ENCODE measurements at places on chromosomes 5 and 9. TPM values are rescaled to one million over a fixed set of nuclear protein-coding genes. Genes with fewer than 3 reads are reported as not detected.

GPR151 gene
- not detected for total RNA-seq

IZUMO3 gene
- not detected for total RNA-seq

MYMK gene
- total RNA-seq, result not detected

IFNA2 gene
- total RNA-seq, result not detected

ADRB2 gene
- total RNA-seq, result 49.4 TPM

CTXN3 gene
- total RNA-seq, result not detected

OR4F3 gene
- total RNA-seq, result not detected

EIF4E1B gene
- not detected for total RNA-seq

TSSK1B gene
- total RNA-seq, result not detected

RASGEF1C gene
- 0.38 TPM for total RNA-seq

ENTR1 gene
- total RNA-seq, result 25.8 TPM

FRMPD1 gene
- total RNA-seq, result 0.22 TPM

CARTPT gene
- total RNA-seq, result not detected

TTC39B gene
- 3.6 TPM for total RNA-seq

SOX30 gene
- total RNA-seq, result not detected

SLC34A1 gene
- total RNA-seq, result not detected

GABRA6 gene
- total RNA-seq, result not detected

PDE6A gene
- not detected for total RNA-seq

SPATA31D4 gene
- total RNA-seq, result not detected

TICAM2 gene
- 3.9 TPM for total RNA-seq

DDX31 gene
- 10.1 TPM for total RNA-seq

LIX1 gene
- total RNA-seq, result not detected

DOK3 gene
- total RNA-seq, result 20.6 TPM

PCDHB9 gene
- total RNA-seq, result 1.0 TPM

FOXD4L5 gene
- not detected for total RNA-seq

DOLK gene
- 11.0 TPM for total RNA-seq

IL13 gene
- not detected for total RNA-seq

ADGRV1 gene
- total RNA-seq, result not detected

SPINK13 gene
- not detected for total RNA-seq

DDX4 gene
- total RNA-seq, result not detected

SLC31A1 gene
- total RNA-seq, result 15.4 TPM

PIP5K1B gene
- total RNA-seq, result 1.0 TPM

VCAN gene
- total RNA-seq, result 101 TPM

ECSCR gene
- total RNA-seq, result 25.4 TPM

SLC4A9 gene
- total RNA-seq, result 0.17 TPM

All from subcutaneous adipose tissue (tissue), 4 donors.